ENCODE measurements at places on chromosomes 1 and 21. TPM values are rescaled to one million over a fixed set of nuclear protein-coding genes. Genes with fewer than 3 reads are reported as not detected.
A peak's percentile ranks its signal among the peaks of the same experiment; 100 is the strongest.

DNA sequence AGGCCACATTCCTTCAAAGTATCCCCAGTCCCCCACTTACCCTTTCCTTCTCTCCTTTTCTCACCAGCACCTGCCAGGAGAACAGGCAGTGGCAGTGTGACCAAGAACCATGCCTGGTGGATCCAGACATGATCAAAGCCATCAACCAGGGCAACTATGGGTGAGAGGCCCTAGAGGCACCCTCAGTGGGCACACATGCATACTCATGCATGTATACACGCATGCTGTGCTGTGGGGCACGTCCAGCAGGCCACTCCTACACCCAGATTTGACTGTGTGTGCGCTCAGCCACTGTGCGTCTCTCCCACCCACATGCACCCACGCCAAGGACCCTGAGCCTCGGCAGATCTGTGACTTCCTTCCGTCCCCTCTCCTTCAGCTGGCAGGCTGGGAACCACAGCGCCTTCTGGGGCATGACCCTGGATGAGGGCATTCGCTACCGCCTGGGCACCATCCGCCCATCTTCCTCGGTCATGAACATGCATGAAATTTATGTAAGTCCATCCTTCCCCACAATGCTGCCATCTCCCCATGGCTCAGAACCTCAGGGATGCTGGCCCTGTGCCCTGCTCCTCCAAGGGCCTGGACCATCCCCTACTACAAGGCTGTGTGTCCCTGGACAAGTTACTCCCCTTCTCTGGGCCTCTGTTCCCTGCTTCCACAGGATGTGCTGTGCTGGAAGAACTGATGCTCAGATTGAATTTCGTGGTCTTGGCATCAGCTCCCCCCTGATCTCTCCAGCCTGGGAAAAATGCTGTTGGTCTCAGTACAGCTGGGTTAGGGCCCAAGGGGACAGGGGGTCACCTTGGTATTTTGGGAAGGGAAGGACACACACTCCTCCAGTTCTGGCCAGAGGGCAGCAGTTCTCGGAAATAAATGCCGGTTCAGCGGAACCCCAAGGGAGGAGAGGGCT, 7.0 kb downstream of the TINAGL1 start:
- DNase-seq: no peak

S100A7 gene
- total RNA-seq: not detected

SPATA17 gene
- total RNA-seq: 17.2 TPM

PDE9A gene
- 10.1 TPM for total RNA-seq

KMO gene
- total RNA-seq: 2.6 TPM

KRTAP19-3 gene
- not detected for total RNA-seq

DNA sequence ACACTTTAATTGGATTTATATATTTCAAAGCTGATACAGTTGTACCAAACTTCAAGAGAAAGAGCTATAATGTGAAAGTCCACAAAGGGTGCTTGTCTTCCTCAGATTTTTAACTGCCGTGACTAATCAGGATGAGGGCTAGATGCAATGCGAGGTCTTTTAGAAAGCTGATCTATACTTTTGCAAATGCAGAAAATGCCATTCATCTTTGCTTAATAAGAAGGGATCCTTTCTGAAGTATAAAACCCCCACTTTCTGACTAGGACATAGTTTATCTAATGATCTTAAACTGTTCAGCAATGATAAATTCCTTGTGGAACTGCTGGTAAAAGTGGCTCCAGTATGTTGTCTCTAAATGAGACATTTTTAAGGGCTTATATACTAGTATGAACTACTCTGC, 102.7 kb upstream of the NGF start:
- DNase-seq: no peak

CFAP107 gene
- total RNA-seq: not detected

MYBPH gene
- total RNA-seq: not detected

DNA sequence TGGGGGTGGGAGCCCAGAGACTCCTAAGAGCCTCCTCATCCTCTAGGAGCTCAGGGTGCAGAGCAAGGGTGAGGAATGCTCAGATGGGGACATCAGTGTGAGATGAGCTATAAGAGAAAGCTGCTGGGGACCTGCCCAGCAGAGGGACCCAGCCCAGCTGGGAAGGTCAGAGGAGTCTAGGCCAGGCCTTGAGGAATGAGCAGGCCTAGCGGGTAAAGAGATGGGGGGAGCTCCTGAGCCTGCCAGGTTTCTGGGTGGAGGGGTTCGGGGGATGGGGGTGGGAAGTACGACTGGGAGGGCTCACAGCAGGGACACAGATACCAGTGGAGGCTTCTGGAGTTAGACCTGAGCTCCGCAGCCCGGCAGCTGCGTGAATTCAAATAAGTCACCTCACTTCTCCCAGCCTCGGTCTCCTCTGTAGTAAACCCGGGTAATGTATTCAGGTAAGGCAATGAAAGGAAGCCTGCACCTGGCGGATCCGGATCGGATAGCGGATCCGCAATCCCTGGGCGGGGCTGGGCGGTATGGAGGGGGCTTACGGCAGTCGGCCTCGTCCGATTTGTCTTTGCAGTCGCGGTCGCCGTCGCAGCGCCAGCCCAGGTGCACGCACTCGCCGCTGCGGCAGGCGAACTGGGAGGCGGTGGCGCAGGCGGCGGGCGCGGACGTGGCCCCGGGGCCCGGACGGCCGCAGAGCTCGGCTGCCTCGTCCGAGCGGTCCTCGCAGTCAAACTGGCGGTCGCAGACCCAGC, 38.0 kb upstream of the MAGOH start:
- no peak for DNase-seq

GRCh38 chr1:31675161-31675560, 28.7 kb downstream of the COL16A1 start:
- DNase-seq: no peak

CREG1 gene
- total RNA-seq: 219 TPM

- DNase-seq: no peak
These were observed at the start of gene CTSE for GRCh38 chr1:206023695-206024094. CTSE (minus strand) TSS chr1:206023895; CDS start chr1:206023791, 104 bp downstream.

- no peak for DNase-seq
These were observed 262.5 kb downstream of the RHOU start for GRCh38 chr1:228997721-228998144.

DNA sequence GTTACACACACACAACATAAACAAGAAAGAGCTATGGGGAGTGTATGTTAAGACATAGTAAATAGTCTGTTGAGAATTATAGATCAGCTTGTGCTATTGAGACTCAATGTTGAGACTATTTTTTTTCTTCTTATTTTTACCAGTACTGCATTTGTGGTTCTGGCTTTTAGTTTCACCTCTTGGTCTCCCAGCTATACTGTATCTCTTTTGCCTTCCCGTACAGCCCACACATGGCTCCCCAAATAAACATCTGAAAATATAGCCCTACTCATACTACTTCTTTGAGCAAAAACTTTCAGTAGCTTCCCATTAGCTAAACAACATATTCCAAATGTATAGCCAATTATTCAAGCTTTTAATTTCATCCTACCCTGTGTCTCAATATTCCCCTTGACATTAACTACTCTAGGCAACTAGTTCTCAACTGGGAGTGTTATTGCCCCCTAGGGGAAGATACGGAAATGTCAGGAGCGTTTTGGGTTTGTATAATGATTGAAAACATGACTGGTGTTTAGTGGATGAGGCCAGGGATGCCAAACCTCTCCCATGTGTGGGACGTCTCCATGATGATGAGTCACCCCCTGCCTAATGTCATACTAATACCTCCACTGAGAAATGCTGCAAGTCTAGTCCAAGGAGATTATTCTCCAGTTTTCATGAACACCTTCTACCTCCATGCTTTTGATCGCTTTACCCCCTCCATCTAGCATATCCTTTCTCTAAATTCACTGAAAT, 6.8 kb downstream of the RPE65 start:
- DNase-seq: peak; percentile 60

NBPF15 gene
- 14.5 TPM for total RNA-seq

NR5A2 gene
- not detected for total RNA-seq

- no peak for DNase-seq
These were observed 2.0 kb upstream of the MTARC1 start for GRCh38 chr1:220784751-220785150.

GRCh38 chr21:46399129-46399528, 59.6 kb upstream of the DIP2A start:
- DNase-seq: no peak

DNA sequence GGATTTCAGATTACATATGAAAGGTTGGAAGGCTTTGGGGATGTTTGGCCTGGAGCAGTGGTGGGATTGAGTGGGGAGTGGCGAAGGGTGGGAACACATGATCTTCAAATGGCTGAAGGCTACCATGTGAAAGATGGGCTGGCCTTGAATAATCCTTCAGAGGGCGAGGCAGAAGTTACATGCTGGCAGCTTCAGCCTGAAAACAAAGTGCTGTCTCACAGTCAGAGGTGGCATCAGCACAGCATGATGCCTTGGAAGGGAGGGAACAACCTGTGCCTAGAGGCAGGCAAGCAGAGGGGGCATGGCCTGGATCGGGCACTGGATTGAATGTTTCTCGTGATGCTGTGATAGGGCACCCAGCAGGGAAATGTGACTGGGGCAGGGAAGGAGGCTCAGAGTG, 130.8 kb downstream of the BEND5 start:
- no peak for DNase-seq

GRCh38 chr21:44405948-44406872, 49.1 kb upstream of the LRRC3 start:
- no peak for DNase-seq
